NCI-H510A treated with DMSO at 0.1 percent for 48 hours (cell line): ENCODE measurements at places on chromosomes 2 and 18.
A peak's percentile ranks its signal among the peaks of the same experiment; 100 is the strongest.

DNA sequence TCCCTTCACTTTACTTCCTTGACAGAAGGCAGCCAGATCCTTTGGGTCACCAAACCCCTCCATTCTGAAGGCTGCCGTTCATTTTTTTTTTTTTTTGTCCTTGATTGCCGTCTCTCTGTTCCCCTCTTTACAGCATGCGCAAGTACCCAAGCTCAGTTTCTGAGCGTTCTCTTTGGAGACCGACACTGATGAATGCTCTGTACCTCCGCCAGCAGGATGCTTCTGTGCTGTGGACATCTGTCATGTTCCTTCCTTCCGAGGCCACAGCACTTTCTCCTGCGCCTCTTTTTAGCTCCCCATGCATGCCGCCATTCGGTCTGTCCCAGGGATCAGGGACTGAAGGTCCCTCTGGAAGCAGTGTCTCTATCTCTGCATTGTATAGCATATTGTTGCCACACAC is 278.7 kb upstream of the RAB12 start:
- no peak for DNase-seq

DNA sequence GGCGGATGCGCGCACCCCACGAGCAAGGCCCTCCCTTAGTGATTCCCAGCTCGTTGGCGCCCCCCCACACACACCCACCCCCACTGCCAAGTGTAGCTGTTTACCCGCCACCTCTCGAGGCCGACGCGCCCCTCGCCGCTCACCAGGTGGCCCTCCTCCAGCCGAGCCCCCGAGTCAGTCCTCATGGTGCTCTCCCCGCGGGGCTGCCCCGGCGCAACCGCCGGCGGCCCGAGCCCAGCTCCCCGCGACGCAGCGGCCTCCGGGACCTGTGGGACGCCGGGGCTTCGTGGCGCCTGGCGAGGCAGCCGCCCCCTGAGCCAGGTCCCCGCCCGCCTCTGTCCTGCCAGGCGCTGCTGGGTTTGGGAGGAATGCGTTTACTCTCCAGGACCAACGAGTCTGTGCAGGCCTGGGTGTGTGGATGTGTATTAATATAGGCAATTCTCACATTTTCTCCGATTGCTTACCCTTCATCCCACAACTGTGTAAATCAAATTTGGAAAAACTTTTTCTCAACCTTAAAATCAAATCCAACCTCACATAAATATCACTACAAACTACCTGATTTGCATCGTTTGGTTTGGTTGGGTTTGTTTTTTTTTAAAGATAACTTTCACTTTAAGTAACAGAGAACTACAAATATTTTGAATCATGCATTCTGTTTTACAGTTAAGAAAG is at the start of gene TMEM237:
Gene TMEM237, minus strand, starts transcription at position 288 of the 675 bp plus-strand sequence. Its CDS starts 103 bp downstream, at position 185.
- no peak for DNase-seq

DNA sequence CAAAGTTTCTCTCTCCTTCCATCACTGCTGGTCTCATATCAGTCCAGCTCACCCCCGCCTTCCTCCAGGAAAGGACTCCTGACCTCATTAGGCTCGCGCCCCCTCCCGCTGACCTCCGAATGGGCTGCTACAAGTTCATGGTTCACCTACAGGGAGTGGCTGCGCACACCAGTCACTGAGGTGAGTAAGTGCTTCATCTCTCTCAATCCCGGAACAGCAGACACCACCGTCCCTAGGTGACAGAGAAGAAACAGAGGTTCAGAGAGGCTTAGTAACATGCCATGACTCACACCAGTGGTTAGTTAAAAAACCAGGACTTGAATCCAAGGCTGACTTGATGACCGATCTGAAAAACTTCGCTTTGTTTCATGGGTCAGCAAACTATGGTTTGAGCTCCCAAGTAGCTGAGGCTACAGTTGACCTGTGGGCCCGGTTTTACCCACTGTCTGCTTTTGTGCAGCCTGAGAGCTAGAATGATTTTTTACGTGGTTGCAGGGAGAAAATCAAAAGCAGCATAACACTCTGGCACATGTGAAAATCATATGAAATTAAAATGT is 42.0 kb downstream of the ZFP36L2 start:
- no peak for DNase-seq

DNA sequence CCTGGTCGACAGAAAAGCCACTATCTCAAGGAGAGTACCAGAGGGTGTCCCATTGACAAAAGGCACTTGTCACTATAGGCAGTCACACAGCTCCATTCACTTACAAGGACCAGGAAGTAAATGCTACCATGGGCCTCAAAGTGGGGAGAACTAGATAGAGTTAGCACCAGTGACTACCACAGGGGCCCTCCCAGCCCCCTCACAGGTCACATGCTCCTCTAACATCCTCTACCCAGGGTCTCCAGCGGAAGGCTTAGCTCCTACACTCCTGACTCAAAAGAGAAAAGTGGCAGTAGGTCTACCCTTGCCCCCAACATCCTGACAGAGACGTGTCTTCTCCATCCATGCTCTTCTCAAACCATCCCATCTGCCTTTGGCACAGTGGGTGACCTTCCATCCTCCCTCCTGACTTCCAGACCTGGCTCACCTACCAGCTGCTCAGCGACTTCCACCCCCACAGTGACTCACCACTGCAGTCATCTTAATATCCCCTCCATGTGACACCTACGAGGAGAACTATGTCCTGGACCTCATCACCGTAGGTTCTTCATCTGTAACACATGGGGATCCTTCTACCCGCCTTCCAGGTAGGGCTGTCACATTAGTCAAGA is 5.6 kb upstream of the DNMT3A start:
- DNase-seq: no peak

GRCh38 chr18:49381267-49381845 is 79.1 kb downstream of the DYM start:
- DNase-seq: no peak

- no peak for DNase-seq
Measured at GRCh38 chr2:141630407-141630930, 500.3 kb downstream of the LRP1B start.

DNA sequence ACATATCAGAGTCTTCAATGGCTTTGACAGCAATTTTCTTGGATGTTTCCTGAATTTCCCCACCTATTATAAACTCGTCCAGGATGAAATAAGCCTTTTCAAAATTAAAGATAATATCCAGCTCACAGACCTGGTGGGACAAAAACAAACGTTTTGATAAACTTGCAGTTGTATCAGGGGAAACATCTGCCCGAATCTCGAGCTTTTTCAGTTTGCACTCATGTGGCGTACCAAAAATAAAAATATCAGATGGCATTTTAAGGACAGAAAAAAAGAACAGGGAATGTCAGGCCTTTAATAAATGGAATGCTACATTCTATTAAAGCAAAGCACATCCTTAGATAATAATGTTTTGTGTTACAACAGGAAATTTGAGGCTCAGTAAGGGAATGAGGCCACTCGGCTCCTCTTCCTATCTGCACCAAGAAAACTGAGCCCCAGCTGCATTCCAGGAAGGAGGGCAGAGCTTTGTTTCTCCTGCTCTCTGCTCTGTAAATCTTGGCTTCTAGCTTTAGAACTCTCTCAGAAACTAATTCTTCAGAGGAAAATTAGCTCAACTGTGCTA is 72.1 kb downstream of the AP1S3 start:
- no peak for DNase-seq

DNA sequence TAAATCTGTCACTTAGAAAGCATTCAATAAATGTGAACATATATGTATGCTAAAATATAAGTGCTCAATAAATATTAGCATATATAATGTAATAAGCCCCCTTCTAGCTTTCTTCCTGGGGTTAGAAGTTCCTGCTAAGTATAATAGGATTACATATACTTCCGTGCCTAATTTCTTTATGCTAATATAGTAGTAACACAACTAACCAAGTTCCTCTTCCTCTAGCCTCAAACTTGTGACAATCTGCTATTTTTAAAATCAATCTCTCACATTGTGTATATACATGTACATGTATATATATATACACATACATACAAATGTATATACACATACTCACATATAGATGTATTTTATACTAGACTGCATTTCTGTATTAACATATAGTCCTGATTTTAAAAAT is 32.2 kb downstream of the TLK1 start:
- DNase-seq: no peak

DNA sequence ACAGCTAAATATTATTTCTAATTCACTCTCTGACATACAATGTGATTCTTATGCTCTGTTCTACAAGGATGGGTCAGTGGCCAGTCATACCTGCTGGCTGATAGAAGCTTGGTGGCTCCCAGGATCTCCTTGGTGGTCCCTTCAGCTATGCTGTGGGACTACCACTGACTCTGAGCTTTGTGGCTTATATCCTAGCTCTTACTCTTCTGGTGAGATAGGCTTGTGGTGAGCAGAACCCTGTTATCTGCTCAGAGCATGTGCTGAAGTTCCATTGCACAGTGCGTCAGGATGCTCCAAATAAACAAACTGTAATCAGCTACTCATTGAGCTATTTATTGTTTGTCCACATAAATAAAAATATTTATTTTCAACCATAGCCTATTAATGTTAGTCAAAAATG is 51.7 kb downstream of the MFSD6 start:
- DNase-seq: no peak

DNA sequence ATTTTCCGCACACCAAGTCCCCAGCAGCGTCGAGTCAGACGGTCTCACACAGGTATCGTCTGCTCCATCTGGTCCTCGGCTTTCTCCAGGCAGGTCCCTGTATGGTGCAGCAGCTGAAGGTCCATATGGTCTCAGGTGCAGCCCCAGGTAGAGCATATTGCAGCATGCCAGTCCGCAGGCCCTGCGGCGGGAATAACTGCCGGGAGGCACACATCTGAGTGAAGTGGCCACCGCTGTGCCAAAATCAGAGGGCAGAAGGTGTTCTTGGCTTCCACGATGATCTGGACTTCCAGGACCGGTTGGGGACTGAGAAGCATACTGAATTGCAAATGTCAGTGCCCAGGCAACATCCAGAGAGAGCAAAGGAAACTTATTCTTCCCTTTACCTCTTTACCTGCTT is 320.3 kb downstream of the RNF144A start:
- DNase-seq: no peak

GRCh38 chr2:42408009-42408408 is 47.0 kb upstream of the COX7A2L start:
- no peak for DNase-seq

DNA sequence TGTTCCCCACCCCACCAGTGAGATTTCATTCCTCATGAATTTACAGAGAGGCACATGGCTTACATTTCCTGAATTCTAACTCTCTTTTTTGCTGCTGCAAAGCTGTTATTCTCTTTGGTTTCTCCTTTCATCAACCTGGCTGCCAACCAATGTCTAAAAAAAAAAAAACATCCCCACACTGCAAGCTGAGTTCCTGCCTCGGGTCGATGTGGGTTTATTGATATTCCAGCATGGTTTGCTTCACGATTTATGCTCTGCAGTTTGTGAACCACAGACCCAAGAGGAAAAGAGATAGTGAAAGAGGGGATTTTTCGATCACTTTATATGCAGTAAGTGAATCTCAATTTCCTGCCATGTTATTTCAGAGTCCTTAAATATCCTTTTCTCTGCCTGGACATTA is 363.6 kb downstream of the LPIN1 start:
- DNase-seq: no peak

GRCh38 chr18:2874765-2875164 is 28.0 kb downstream of the EMILIN2 start:
- no peak for DNase-seq

DNA sequence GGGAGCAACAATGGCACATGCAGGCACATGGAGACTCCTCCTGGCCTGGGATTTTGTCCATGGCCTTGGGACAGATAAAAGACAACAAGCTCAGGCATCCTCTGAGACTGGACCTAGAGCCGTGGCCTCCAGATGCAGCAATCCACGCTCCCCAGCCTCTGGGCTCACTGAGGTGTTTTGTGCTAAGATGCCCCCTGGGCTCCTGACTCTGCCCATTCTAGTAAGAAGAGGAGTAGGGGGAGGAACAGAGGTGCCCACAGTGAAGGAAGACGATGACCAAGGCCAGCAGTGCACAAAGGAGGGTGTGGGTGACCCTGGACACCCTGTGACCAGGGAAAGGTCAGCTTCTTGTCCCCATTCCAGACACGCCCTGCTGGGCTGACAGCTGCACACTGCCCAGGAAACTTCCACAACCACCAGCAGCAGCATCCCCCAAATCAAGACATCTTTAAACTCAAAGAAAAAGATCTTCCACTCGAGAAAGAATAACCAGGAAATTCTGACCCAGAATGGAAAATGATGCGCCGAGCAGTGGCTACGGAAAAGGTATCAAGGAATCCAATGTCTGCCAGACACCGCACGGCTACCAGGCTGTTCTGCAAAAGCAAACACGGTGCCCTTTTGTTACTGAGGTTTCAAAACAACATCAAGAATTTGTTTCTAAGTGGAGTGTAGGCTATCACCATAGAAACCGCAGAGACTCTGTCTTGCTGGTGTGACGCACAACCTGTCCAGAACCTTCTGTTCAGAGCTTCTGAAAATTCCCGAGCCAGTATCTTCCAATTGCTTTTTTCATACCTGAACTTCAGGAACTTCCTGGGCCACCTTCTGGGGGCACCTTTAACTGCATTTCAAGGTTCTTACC is 65.5 kb downstream of the ZNF516 start:
- DNase-seq: peak; percentile 29

GRCh38 chr2:10413503-10413902 is 34.6 kb downstream of the ODC1 start:
- no peak for DNase-seq

- DNase-seq: no peak
Measured at GRCh38 chr2:224106794-224107193, 67.7 kb upstream of the SERPINE2 start.

- DNase-seq: peak; percentile 13
Measured at GRCh38 chr2:200406379-200406778, 99.9 kb downstream of the SPATS2L start.

DNA sequence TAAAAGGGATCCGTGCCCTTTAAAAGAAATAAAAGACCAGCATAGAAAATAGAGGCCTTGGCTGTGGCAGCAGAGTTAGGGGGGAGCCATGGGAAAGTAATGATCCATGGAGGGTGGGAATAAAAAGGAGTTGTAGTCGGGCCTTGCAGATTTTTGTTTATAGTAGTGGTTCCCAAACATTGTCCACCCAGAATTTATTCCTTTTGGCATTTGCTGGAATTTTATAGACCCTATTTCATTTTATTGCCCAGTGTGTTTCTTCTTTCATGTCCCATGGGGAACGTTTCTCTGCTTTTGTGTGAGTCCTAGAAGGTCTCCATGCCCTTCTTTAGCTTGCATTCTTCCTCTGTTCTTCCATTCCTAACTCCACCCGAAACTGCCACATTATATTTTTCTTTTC is 222.2 kb downstream of the LTBP1 start:
- no peak for DNase-seq
